NB4 (cell line): ENCODE measurements at places on chromosomes 4 and X.
A peak's percentile ranks its signal among the peaks of the same experiment; 100 is the strongest.

GRCh38 chrX:154731881-154732280 lies 19.0 kb downstream of the GAB3 start:
- peak; percentile 37 for DNase-seq

DNA sequence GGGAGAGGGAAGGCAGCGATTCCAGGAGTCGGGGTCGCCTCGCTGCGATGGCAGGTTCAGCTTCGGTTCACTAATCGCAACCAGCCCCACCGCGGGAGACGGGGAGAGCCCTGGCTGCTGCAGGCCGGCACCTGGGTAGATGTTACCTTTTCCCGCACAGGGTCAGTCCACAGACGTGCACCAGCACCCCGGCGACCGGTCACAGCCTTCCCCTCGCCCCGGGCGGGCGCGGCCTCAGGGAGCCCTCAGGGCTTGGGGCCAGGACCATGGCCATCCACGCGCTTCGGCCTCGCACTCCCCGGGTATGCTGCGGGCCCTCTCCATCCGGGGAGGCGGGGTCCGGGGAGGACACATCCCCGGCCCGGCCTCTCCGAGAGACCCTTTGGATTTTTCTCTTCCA lies 26.1 kb upstream of the EXOC1L start:
- no peak for DNase-seq

DNA sequence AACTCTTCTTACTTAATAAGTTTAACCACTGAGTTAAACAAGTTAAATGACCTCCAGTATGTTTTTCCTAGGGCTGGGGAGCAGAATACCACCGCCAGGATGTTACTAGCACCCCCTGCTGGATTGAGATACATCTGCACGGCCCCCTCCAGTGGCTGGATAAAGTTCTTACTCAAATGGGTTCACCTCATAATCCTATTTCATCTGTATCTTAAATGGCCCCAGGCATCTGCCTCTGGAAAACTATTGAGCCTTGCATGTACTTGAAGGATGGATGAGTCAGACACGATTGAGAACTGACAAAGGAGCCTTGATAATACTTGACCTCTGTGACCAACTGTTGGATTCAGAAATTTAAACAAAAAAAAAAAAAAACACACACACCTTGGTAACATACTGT lies 61.5 kb upstream of the MMAA start:
- peak; percentile 60 for DNase-seq

DNA sequence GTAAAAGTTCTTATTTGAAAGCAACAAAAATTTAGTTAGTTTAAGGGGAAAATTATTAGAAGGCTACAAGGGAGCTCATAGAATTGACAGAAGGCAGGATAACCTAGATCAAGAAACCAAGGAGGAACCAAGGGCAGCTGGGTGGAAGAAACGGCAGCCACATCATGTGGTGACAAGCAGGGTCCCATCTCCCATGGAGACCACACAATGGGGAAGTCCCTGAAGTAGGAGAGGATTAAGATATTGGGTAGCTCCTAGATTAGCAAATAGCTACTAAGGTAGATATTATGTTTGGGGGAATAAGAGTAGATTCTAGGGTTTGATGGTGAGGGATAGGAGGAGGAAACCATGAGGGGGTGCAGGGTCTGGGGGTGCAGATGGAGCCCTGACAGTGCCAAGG lies 48.0 kb upstream of the TMEM154 start:
- DNase-seq, result peak; percentile 84

GRCh38 chrX:13196782-13197181 lies 123.1 kb downstream of the ATXN3L start:
- DNase-seq, result no peak

GRCh38 chrX:72573158-72573511 lies 492 bp upstream of the HDAC8 start:
- no peak for DNase-seq

DNA sequence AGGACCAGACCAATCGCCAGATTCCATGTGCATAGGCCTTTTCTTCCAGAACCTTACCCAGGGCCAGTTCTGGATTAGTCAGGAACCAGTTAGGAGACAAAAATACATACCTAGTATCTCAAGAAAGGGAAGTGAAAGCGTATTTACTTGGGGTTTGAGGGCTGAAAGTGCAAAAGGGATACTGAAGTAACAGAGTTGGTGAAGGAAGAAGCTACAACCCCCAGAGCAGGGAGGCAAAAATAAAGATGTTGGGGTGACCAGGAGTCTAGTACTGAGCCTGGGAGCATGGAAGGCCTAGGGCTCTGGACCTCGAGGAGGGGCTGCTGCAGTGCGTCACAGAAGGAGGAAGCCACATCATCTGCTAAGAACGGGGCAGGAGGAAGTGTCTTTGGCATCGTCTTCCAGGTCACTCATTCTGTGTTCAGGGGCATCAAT lies 38.3 kb downstream of the TKTL1 start:
- peak; percentile 34 for DNase-seq

DNA sequence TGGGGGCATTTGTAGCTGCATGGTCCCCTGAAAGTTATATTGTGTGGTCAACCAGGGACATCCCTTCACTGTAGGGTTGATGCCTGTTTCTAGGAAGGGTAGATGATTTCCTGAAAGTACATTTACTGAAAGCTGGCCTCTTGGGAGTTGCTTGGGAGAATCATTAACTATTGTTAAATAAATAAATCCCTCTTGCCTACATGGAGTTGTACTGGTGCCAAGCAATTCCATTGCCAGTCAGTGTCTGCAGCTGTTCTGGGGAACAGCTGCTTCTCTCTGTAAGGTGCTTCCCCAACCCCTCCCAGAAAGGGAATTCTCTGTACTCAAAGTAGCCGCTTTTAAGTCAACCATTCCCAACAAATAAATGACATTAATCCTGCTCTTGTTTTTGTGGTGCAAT lies 51.1 kb downstream of the C4orf51 start:
- DNase-seq, result no peak

DNA sequence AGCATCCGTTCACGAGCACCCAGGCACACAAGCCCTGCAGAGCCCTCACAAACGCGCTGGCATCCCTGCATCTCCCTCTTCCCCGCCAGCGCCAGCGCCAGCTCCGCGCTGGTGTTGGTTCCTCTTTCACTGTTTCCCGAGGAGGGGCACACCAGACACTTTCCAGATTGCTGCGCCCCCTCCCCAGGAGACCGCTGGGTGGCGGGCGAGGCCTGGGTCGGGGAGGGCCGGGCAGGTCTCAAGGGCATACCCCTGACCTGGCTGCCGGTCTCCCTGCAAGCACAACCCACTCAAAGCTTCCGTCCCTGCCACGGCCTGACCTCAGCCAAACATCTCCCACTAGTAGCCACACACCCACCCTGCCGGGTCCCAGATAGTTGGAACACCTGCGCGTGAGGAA lies 2.2 kb upstream of the NKX1-1 start:
- DNase-seq, result no peak

GRCh38 chr4:139550724-139551429 lies 5.1 kb downstream of the SETD7 start:
- no peak for DNase-seq

DNA sequence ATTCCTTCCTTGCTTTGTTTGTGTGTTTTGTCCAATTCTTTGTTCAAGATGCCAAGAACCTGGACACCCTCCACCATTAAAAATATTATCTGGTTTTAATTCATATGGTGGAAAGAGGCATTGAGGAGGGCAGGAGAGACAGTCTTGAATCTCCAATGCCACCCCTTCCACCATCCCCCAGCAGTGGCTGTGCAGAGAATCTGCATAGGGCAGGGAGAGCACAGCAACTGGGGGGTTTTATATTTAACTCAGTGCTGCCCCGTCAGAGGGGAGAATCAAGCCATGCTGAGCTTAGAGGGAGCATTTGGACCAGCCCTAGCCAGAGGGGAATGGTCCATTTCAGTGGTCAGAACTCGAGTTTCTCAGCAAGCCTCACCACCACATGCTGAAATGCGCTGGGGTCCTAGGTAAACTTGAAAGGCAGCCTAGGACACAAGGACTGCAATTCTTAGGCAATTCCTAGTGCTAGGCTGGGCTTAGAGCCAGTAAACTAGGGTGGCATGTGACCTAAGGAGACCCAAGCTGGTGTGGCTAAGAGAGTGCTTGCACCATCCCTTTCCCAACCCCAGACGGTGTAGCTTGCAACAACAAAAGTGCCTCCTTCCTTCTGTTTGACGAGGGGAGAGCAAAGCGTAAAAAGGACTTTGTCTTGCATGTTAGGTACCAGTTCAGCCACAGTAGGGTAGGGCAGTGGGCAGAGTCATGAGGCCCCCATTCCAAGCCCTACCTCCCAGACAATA lies 34.2 kb downstream of the CCDC158 start:
- DNase-seq, result peak; percentile 12

- no peak for DNase-seq
These were observed 230.7 kb upstream of the KCNIP4 start for GRCh38 chr4:22179124-22179874.

GRCh38 chrX:107667426-107667825 lies 39.1 kb downstream of the PRPS1 start:
- DNase-seq, result no peak

DNA sequence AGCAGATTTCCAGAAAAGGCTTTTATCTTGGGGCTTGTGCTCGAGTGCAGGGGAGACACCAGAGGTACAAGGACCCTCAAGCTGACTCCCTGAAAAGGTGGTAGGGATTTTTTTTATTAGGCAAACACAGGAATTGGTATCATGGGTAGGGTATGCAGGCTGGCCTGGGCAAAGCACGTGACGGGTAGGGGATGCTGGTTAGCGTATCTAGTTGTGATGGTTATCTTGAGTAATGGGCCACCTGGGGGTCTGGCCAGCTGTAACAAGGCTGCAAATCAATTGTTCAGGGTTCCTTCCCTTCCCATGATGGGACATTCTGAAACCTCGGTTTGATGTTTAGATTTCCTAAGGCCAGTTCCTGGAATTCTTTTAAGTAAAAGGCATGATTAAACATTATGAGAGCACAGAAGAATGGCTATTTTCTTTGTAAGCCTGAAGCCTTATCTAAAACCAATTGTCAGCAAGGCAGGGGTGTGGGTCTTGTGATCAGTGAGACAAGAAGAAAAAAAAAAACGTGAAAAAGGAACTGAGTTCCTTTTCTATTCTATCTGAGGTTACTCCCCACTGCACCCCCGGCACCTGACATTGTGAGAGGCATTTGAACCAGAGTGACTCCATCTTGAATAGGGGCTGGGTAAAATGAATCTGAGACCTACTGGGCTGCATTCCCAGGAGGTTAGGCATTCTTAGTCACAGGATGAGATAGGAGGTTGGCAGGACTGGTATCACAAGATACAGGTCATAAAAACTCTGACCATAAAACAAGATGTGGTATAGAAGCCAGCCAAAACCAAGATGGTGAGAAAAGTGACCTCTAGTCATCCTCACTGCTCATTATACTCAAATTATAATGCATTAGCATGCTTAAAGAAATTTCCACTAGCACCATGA lies 64.2 kb upstream of the S100G start:
- DNase-seq, result no peak

- peak; percentile 14 for DNase-seq
These were observed 25.5 kb downstream of the IRF2 start for GRCh38 chr4:184448821-184449220.

GRCh38 chrX:153628665-153629064 lies 18.3 kb upstream of the DUSP9 start:
- no peak for DNase-seq

DNA sequence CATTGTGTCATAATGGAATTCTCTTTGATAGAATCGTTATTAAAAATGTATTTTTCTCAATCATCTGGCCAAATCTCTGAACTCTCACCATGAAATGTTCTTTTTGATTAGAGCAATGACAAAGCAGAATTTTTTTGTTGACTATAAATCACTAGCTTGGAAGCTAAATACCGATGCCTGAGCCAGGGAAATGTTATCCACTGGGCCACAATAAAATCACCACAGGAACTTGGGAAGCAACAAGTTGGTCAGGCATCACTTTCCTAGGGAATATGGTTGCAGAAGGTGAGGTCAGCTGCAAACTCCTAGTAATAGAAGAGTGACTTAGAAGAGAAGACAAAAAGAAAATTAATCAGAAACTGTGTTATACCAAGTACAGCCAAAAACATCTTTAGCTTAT lies 60.6 kb upstream of the CFAP47 start:
- DNase-seq, result no peak

DNA sequence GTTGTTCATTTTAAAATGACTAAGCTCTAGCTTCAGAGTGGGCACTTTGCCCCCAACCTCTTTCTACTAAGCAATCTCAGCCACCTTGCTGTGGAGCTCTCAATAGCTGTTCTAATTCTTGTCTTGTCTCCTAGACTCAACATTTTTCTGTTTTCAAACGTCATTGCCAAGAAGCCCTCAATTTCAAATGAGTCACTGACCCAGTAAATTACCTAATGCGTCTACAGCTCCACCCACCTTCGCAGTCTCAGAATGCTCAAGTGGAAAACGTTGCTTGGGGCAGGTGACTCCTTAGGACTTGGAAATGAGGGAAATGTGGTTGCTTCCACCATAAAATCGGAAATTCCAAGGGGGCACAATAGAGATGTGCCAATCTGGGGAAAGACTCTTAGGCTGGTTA lies 59.0 kb downstream of the ING2 start:
- peak; percentile 6 for DNase-seq
